ENCODE measurements at places on chromosomes 7 and 10.

- DNase-seq, result no peak
These were observed 35.6 kb downstream of the MKX start for GRCh38 chr10:27710014-27710413.

- DNase-seq, result no peak
These were observed 33.7 kb upstream of the CSTF2T start for GRCh38 chr10:51733057-51733456.

DNA sequence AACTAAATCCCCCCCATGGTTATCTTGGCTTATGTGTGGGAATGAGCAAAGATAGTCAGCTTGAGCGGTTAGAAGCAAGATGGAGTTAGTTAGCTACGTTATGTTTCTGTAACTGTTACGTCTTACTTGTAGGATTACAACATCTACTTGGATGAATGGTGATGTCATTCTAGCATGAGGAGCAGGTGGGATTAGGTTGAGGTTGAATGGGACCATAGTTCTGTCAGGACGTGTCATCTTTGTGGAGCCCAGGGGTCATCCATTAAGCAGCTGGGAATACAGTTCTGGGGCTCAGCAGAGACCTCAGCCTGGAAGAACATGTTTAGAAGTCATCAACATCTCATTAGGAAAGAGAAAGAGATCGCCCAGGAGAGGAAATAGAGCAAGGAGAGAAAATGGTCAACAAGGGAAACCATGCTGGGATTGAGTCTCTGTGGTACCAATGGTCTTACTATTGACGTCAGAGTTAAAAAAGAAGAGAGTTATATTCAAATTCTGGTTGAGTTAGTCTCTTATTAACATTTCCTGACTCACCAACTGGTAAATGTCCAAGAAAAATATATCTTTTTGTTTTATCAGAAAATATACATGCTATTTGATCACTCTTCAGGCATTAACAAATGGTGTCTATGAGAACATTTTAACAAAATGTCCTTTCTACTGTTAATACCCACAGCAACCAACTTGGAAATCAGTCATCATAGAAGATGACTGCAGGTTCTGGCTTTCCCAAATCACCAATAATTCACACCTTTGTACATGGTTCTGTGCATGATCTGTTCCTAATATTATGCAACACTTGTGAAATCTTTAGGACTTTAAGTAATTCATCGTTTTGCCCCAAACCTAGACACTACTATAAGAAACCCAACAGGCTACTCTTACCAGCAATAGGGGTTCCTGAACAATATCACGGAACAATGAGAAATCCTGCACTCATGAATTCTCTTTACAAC is 96.9 kb downstream of the KIAA1217 start:
- no peak for DNase-seq

DNA sequence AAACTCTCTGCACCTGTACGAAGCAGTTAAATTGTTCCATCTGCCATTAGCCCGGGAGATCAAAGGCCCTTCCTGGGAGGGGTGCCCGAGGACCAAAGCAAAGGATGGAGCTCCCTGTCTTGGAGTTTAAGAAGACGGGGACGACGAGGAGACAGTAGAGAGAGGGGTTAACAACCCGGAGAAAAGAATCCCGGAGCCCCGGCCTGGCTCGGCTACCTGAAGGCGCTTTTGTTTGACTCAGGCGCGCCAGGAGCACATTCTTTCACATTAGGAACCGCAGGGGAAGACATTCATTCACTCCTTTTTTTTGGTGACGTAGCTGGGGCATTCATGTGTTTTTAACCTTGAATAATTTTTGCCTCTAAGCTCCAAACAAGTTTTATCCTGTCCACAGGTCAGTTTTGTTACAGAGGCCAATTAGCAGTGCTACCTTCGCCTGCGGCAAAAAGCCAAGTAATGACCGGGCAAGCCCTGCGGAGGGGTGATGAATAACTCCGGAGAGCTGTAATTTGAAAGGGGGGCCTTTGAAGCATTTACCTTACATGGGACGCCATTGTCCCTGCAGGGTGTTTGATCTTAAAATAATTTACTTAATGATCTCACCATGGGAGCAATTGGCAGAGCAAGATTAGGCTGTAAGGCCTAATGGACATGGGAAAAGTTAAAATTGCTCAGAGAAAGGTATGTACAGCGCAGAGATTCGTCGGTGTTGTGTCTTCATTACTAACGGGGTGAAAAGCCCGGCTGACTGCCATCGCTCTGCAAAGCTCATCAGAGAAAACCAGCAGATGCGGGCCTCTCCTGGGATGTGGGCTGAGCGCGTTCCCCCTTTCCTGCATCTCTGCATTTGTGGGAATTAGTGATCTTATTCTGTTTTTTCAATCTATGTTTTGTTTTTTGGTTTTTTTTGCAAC is 258.0 kb upstream of the SP4 start:
- peak; percentile 10 for DNase-seq

DNA sequence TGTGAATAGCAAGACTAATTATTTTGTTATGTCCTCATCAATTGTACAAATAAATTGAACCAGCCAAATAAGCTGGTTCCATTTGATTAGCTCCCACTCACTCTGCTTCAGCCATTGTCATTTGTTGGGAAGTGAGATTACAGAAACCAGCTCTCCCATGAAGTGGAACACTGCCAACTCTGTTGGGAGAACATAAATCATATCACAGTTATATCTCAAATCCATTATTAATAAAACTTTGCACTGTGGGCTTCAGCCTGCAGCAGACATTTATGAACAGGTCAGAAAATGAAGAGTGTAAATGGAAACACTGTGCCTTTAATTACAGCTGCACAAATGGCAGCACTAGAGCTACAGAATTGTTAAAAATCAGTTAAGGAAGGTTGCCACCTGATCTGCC is 46.7 kb upstream of the TEX47 start:
- no peak for DNase-seq

DNA sequence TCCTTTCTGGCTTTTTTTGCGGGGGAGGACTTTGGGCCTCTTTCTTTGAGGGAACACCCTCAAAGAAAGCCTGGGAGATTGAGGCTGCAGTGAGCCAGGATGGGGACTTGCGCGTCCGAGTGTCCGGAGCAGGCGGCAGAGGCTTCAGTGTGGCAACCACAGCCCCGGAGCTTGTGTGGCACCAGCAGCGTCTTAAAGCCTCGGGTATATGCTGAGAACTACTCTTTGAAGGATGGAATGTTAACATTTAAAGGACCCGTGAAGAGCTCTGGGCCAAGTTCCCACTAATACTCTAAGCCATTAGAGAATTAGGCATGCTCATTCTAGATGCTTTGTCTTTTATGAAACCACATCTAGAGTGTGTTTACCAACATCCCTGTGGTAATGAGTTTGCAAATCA is 168.2 kb downstream of the SEPTIN7 start:
- DNase-seq, result no peak

DNA sequence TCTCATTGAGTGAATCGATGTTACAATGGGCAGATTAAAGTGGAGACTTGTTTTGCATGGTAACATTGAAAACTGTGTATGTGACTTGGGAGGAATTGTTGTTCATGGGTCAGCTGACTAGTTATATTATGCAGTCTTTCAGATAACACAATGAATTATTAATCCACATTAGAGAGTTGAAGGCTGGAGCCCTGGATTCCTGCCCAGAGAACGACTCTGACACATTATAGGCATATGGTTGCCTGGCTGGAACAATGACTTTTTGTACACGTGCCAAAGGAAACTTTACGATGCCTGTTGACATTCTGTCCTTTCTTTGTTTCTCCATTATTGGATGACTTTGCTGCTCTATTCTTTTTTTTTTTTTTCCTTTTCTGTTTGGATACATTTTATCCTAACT is 52.3 kb upstream of the TMEM229A start:
- peak; percentile 98 for DNase-seq

DNA sequence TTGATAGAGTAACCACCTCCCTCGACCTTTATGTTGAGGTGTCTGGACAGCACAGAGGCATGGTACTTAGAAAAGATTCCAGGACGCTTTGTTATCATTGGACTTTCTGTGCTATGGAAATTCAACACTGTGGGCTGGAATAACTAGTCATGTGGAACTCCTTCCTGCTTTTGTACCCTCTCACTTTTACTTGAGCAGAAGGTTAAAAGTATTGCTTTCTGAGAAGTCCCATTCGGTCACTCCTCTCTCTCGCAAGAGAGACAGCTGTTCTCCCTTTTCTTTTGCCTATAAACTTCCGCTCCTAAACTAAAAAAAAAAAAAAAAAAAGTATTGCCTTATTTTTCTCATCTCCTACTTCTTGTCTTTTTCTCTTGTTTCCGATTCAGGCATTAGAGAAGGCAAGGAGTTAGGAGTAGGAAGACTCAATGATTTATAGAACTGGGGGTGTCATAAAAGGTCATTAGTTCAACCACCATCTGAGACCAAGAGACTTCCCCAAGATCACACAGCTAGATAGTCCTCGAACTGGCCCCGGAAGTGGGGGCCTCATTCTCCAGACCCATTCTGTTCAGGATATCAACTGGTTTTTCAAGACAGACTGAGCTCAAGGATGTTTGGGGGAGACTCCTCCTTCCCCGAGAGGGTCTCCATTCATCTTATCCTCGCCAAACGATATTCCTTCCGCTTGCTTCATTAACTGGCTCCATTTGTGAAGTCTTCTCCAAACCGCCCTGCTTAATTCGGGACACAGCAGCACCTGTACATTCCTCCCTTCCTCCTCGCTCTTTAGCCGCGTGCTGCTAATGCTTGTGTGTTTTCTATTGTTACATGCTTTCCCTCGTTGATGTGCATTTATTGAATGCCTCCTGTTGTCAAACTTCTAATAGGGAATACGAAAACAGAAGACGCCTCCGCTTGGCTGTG is 995 bp upstream of the INPP5F start:
- peak; percentile 15 for DNase-seq

DNA sequence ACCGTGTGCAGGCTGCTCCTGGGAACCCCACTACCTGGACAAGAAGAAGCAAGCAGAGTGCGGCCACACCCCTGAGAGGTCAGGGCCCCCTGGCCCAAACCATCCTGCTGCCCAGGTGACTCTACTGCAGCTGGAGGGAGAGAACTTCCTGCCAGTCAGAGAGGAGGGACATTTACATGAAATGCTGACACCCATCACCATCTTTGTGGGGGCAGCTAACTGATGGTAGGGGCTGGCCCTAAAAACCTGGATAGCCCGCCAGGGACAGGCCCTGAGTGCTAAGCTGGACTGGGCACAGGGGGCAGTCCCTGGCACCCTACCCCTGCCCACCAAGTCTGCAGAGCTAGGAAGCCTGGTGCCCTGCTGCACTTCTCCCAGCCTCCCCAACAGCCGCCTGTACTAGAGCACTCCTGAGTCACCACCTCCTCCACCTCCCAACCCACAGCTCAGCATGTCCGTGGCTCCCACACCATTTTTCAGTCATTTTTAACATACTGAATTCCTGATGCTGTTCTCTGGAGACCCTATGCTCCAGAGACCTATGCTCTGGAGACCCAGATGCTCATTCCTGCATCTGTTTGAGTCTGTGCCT is 27.5 kb downstream of the DPCD start:
- DNase-seq, result no peak

DNA sequence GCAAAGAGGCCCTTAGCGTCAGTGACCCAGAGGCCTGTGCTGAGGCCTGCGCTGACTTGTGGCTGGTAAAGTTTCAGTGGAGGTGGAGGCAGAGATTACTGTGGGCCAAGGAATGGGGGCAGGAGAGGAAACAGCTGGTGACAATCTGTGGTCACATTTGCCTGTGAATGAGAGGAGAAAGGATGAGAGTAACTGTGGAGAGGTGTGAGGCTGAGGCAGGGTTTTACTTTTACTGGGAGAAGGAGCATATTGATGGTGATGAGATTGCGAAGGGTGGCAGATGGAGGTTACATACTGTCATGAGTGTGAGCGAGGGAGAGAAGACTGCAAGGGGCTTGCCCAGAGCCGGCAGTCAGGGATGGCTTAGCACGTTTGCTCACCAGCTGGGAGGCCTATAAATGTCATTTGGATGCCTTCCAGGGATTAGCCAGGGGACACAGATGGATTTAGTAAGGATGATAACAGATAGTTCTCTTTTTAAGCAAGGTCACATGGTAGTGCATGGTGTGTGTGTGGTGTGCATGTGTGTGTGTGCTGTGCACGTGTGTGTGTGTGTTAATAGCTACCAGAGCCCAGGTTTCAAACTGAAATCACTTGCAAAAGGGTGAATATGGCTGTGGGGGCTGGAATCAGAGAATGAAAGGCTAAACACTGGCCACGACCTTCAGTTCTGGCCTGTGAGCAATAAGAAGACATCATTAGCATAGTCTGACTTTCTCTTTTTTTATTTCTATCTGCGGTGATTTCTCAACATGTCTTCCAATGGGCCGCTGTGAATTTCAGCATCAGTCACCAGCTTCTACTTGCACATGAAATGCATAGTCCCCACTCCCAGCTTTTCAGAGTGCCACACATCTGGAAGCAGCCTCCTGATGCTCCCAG is 291.5 kb upstream of the ZNF32 start:
- peak; percentile 57 for DNase-seq

DNA sequence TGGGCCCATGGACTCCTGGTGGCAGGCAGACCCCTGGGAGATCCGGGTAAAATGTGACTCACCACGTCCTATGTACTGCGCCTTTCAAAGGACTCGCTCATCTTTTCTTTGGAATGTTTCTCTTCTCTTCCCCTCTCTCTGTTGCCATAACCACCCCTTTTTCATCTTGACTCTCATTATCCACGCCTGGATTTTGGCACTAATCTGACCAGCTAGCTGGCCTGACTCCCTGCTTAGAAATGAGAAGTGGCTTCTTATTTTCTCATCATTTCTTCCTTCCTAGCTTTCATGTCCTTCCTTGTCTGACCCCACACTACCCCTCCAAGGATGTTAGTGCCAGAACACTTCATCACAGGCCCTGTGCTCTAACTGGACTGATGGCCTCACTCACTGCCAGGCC is 98.0 kb upstream of the FAM171A1 start:
- peak; percentile 94 for DNase-seq

- no peak for DNase-seq
These were observed 48.6 kb downstream of the CUL2 start for GRCh38 chr10:35041502-35041879.

DNA sequence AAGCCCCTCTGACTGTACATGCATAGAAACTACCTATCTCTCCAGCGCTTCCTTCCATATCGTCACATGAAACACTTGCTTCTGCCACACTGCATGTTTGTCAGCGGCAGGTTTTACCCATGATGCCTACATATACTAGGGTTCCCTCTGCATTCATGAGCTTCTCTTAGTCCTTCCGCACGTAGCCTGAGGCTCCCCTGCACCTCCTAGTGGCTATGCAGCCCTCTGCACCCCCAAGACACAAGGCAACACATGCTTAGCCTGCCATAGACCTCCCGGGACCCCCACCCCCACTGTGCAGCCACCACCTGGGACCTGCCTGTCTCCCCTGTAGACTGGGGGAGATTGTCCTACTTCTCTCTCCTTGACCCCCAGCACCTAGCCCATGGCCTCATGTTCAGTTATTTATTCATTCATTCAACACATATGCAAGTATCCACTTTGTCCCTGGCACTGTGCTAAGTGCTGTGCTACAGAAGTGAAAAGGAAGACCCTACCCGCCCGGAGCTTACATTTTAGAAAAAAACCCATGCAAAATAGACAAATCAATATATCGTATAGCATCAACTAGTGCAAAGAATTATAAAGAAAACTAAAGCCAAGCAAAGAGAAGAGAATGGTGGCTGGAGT is 23.5 kb downstream of the TMEM273 start:
- DNase-seq, result peak; percentile 62

GRCh38 chr10:12041766-12042408 is 722 bp downstream of the UPF2 start:
- DNase-seq, result peak; percentile 27

GRCh38 chr7:101017064-101017777 is 2.7 kb upstream of the MUC17 start:
- peak; percentile 88 for DNase-seq
